Activated CD8-positive, alpha-beta T cell treated with anti-CD3 and anti-CD28 coated beads for 36 hours (primary cell): ENCODE measurements at places on chromosomes 6 and 20.

DNA sequence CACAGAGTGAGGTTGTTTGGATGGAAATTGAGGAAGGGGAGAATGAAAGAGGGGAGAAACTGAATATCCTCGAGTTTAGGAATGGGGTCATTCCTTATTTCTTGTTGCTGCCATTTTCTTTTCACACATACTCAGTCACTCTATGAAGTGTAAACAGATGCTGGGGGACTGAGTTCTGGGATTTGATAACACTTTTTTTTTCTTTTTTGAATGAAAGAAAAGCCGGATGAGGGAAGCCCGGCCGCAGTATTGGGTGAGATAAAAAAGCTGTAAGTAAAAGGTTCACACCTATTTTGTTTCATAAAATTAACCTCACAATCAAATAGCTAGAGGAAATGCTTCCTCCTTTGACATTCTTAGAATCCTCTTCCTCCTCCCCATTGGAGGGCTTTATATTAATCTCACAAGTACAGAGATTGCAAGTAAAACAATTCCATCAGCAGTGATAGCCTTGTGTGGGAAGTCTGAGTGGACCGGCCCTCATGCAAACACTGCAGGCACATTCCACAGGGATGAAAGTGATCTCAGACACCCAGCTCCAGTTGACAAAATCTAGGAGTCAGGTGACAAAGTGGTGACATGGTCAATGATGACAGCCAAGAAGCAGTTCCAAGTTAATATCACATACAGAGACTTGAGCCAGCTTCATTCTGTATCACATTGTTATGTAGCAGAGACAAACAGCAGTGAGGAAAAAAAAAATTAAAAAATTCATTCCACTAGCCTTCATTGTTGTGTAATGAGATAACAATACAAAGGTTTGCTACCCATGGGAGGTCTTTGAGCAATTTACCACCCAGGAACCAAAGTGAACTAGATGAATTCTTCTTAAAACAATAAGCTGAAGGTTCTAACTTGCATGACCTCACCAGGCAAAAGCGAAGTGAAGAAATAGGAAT lies 391.1 kb upstream of the HSF2 start:
- DNase-seq, result no peak

DNA sequence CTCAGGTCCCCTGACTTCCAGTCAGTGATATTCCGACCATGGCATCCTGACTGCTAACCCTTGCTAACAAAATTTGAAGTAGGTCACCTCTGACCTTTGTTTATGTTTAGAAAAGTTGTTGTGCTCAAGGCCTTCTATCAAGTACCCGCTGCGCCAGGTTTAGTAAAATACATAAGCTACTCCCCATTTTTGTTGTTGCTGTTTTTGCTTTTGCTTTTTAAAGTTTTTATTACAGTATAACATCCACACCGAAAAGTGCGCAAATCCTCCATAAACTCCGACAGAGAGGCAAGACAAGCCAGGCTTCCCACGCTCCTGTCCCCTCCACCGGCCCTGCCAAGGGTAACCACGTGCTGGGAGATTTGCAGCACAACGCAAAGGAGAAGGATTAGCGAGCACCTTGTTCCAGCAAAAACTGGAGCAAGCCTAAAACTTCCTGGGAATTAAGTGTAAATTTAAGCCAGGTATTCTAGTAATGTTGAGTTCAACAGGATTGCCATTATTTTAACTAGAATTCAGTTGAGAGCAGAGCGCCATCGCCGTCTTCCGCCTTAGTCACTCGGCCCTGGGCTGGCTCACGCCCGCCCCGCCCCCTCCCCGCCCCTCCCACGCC lies 17.8 kb upstream of the HMGN4 start:
- DNase-seq, result no peak

GRCh38 chr20:24608926-24609667 lies 139.7 kb downstream of the SYNDIG1 start:
- no peak for DNase-seq

GRCh38 chr6:133240511-133241085 lies 559 bp upstream of the EYA4 start:
- no peak for DNase-seq

- DNase-seq, result no peak
Observed at GRCh38 chr6:31557443-31558317, 10.3 kb downstream of the NFKBIL1 start.

DNA sequence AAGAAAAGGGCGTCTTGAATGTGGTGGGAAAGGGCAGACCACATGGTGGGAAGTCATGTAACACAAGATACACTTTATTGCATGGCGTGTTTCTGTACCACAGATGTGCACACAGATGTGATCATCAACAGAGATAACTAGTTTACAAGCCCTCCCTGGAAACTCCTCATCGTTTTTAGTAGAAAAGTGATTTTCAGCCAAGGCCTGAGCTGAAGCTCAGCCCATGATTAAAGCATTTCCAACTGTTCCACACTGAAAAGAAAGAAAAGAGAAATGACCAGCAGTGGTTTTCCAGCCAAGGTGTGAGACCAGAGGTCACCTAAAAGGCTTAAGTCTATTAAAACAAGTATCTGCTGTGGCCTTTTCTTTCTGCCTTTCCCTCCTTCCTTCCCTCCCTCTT lies 463.9 kb upstream of the JAG1 start:
- DNase-seq, result no peak

DNA sequence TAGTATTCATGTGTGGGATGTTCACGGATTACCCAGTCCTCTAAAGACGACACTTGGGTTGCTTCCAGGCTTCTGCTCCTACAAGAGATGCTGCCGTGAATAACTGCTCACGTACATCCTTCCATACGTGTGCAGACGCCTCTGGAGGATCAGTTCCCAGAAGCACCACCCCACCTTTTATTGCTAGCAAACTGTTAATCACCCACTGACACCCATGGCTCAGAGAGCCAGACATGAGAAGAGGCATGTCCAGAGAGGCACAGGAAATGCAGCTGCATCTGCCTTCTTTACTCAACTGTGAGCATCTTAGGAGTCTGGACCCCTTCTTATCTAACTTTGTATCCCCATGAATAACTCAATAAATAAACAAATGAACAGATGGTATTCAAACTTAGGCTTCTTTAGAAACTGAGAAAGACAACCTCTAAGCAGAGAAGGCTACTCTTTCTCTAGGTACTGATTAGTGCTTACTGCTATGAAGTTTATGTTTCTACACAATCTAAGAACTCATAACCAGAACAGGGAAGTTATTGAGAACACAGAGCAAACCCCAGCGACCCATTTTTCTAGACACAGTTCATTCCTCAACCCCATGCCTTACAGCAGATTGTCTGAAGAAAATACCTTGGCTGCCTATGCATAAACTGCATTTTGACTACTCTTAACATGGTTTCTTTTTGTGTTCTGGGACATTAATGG lies 228.7 kb upstream of the RREB1 start:
- no peak for DNase-seq
